GDM1 (cell line): ENCODE measurements at places on chromosomes 1 and 21.

- no peak for DNase-seq
These were observed 111.4 kb downstream of the ST3GAL3 start for GRCh38 chr1:43818691-43819090.

- no peak for DNase-seq
These were observed 66.5 kb upstream of the GOLT1A start for GRCh38 chr1:204280099-204280961.

GRCh38 chr1:248288391-248288790 is 10.6 kb upstream of the OR2T33 start:
- no peak for DNase-seq

- DNase-seq: no peak
These were observed 54.7 kb upstream of the DNAH14 start for GRCh38 chr1:224874775-224875174.

DNA sequence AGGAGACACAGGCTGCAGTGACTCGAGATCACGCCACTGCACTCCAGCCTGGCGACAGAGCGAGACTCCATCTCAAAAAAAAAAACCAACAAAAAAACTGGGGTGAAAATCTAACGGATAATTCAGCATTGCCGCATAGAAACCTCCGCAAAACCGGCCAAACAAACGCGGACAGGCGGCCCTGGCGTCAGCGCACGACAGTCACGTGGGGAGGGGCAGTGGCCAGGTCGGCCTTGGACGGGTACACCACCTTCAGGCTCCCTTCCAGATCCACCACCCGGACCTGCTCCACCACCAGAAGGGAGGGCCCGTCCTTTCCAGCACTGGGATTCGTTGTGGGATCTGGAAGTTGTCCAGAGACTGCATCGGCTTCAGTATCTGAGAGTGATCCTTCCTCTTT is 8.4 kb downstream of the SMIM1 start:
- no peak for DNase-seq

DNA sequence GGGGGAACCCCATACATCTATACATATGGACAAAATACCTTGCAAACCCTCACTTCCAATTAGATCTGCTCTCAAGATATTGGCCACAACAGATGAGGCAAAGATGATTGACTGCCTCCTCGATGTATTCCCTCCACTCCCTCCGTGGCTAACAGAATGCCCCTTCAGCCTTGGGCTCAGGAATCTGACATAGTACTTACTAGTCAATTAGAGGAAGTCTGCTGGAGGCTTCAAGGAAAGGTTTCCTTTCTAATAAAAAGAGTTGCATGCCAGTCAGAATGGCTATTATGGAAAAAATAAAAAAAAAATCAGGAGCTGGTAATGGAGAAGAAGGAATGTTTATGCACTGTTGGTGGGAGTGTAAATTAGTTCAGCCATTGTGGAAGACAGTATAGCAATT is 90.4 kb upstream of the VAV3 start:
- DNase-seq: no peak

DNA sequence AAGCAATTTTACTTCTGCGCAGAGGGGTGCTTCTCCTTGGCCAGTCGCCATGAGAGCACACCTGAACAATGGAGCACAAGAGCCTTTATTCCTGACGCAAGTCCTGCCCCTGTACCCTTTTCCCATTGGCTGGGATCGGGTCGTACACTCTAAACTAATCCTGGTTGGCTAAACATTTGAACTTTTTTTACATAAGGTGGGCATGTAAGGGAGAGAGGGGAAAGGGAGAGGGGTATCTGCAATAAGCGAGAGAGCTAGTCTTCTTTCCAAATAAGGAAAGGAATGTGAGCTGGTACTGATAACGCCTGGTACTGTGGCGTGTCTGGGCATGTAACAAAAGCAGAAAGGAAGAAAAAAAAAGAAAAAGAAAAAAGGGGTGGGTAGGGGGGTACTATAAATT is 21.8 kb downstream of the MFSD2A start:
- DNase-seq: no peak

GRCh38 chr1:219514728-219515127 is 98.2 kb downstream of the ZC3H11B start:
- DNase-seq: no peak

DNA sequence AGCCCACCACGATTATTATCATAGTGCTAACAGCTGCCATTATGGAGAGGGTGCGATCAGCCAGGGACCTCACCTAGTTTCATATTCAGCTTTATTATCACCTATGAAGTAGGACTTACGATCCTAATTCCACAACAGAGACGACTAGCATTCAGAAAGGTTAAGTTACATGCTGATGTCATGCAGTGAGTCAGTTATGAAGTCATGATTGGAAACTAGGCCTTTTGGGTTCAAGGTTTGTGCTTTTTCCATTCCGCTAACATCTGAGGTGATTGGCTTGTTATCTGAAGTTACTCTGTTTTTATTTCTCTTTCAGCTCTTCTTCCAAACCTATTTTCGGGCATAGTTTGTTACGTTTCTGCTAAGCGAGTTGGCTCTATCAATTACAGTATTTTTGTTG is 251.1 kb downstream of the CAMTA1 start:
- DNase-seq: no peak
